Activated CD8-positive, alpha-beta memory T cell treated with anti-CD3 and anti-CD28 coated beads, Interleukin-2, amount 10 ng/mL, durations not matched to agents 7 days and 5 days (primary cell): ENCODE measurements at places on chromosomes 4 and X.

DNA sequence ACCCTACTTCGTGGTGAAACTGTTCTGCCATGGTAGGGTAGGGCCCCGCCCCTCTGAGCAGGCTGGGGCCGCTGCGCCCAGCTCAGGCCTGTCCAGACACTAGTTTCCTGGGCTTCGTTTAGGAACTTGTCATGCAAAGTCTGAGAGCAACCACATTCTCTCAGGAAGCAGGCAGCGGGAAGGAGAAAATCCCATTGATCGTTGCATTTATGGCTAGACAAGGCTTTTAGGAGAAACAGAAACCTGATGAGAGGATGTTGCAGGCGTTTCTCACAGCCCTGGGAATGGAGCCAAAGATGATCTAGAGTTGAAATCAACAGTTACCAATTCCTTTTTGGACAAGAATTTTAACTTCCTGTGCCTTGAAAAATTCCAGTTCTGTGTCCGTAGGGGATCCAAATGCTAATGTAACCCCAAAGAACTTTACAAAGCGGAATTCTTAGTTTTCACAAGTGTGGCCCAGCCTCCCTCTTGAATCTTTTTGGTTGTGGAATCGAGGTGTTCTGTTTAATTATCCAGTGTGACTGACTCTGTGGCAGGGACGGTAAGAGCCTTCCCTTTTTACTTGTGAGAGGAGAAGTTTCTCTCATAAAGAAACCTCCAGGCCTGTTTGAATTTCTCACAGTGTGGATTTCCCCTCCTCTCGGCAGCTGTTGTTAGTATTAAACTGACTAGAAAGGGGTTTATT, 4.5 kb upstream of the CXCL9 start:
- peaks cover 28% of the 10 kb centered on the region for H3K4me1 ChIP-seq
- H3K27me3 ChIP-seq, result peaks cover 17% of the 10 kb centered on the region
- H3K36me3 ChIP-seq, result peaks cover 8% of the 10 kb centered on the region

DNA sequence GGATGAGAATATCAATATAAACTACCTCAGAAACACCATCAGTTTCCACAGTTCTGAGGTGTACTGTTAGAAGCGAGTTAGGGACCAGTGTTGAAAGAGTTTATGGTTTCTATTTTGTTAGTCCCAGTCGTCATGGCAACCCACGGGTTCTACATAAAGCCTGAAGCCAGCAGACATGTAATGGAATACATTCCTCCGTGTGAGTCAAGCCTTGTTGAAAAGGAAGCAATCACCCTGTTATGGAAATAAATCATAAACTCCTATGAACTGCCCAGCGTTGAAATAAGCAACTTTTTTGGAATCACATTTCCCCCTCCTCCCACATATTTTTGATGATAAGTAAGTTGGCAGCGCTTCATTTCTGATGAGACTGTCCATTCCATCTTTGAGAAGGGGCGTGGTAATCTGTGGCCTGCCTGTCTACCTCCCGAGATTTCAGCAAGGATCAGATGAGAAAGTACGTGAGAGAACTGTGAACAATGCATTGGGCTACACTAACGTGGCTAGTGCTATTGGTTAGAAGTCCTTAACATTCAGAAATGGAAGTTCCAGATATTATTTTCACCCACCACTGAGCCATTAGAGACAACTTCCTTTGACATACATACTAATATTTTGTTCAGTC, 40.4 kb upstream of the PDHA1 start:
- peaks cover 4% of the 10 kb centered on the region for H3K27me3 ChIP-seq
- H3K4me1 ChIP-seq, result no peaks in the 10 kb centered on the region
- no peaks in the 10 kb centered on the region for H3K36me3 ChIP-seq
- no peak overlapping the region for H3K4me3 ChIP-seq

- peaks cover 46% of the 10 kb centered on the region for H3K36me3 ChIP-seq
- H3K27me3 ChIP-seq, result no peaks in the 10 kb centered on the region
- H3K4me3 ChIP-seq, result no peak overlapping the region
- peak overlapping the region; percentile 82 for H3K27ac ChIP-seq
These were observed 19.7 kb downstream of the GPRIN3 start for GRCh38 chr4:89287945-89288344.

DNA sequence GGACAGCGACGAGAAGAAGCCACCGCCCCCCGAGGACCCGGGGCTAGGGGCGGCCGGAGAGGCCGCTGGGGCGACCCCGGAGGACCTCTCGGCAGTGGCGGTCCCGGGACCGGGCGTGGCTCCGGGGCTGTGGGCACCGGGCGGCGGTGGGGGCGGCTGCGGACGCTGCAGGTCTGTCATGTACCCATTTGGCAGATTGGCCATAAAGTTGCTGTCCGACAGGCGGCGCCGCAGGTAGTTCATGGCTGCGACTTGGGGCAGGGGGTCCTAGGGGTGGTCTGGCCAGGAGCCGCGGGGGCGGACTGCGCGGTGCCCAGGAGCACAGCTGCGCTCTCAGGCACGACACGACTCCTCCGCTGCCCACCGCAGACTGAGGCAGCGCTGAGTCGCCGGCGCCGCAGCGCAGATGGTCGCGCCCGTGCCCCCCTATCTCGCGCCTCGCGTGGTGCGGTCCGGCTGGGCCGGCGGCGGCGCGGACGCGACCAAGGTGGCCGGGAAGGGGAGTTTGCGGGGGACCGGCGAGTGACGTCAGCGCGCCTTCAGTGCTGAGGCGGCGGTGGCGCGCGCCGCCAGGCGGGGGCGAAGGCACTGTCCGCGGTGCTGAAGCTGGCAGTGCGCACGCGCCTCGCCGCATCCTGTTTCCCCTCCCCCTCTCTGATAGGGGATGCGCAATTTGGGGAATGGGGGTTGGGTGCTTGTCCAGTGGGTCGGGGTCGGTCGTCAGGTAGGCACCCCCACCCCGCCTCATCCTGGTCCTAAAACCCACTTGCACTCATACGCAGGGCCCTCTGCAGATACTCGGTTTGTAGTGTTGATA, at the start of gene SYN1:
Gene SYN1 (minus strand): TSS at position 372 of the 817 bp plus-strand sequence. CDS start 129 bp downstream, at position 243.
- DNase-seq, result peak; percentile 83
- no peaks in the 10 kb centered on the region for H3K36me3 ChIP-seq
- H3K27ac ChIP-seq, result no peak within 1 kb of the TSS

DNA sequence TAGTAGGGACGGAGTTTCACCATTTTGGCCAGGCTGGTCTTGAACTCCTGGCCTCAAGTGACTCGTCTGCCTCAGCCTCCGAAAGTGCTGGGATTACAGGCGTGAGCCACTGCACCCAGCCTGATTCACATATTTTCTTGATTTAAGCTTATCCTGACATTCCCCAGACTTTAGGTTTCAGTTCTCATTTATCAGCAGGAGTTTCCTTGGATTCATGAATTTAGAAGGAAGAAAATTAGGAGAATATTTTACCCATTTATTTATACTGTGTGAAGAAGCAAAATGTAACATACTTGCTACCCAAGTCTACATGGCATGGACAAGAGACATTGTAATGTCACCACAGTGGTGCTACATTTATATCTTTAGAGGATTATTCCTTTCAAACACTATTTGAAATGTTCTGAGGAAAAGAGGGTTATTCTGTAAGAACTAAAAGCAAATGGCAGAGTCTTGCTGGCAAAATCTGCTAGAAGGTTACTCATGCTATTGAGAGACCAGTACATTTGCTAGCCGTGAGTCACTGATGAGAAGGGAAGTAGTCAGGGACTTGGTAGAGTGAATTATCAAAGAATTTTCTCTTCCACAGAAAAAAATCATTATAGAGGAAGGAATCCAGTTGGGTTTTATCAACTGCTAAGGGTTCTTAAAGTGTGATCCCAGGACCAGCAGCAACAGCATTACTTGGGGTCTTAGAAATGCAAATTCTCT, 26.1 kb upstream of the CFAP299 start:
- H3K27ac ChIP-seq, result no peak overlapping the region
- no peaks in the 10 kb centered on the region for H3K36me3 ChIP-seq
- H3K4me1 ChIP-seq, result no peaks in the 10 kb centered on the region
- H3K4me3 ChIP-seq, result no peak overlapping the region

DNA sequence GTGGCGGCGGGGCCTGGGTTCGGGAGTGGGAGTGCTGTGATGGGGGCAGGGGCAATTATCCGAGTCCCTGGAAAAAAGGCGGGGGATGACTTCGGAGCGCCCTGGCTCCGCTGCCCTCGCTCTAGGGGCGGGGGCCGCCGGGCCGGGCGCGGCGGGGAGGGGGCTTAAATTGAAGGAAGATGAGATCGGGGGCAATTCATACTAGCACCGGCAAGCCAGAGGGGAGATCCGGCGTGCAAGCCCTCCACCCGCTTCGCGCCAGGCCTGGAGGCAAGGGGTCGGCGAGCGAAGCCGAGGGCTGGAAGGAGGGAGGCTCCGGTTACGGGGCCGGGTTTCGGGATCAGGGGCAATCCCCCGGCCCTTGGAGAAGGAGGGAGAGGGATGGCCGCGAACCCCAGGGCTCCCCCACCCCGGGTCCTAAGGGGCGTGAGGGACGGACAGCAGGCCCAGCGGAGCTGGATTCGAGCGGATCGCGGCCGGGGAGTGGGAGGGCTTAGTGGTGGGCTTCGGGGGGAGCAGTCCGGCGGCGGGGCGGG, 1.2 kb downstream of the BCORL1 start:
- peaks cover 14% of the 10 kb centered on the region for H3K4me1 ChIP-seq
- H3K27me3 ChIP-seq, result no peaks in the 10 kb centered on the region
- no peak overlapping the region for H3K4me3 ChIP-seq

- no peaks in the 10 kb centered on the region for H3K27me3 ChIP-seq
- H3K27ac ChIP-seq, result no peak overlapping the region
- H3K4me3 ChIP-seq, result no peak overlapping the region
- H3K4me1 ChIP-seq, result no peaks in the 10 kb centered on the region
These were observed 1049.2 kb upstream of the INTU start for GRCh38 chr4:126583509-126583908.

DNA sequence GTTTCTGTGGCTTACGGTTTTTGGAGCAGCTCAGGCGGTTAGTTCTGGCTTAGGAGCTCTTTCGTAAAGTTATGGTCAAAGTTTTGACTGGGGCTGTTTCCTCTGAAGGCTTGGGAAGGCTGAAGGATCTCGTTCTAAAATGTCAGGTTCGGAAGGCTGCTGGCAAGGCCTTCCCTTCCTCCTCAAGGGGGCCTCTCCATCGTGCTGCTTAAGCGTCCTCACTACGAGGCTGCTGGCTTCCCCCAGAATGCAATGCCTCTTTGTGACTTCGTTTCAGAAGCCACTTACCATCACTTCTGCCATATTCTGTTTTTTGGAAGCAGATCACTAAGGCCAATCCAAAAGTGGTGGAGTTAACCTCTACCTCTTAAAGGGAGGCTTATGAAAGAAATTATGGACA, 1196.4 kb upstream of the TENM3 start:
- no peaks in the 10 kb centered on the region for H3K4me1 ChIP-seq
- H3K36me3 ChIP-seq, result no peaks in the 10 kb centered on the region
- H3K4me3 ChIP-seq, result no peak overlapping the region
- H3K27ac ChIP-seq, result no peak overlapping the region
- H3K27me3 ChIP-seq, result no peaks in the 10 kb centered on the region

DNA sequence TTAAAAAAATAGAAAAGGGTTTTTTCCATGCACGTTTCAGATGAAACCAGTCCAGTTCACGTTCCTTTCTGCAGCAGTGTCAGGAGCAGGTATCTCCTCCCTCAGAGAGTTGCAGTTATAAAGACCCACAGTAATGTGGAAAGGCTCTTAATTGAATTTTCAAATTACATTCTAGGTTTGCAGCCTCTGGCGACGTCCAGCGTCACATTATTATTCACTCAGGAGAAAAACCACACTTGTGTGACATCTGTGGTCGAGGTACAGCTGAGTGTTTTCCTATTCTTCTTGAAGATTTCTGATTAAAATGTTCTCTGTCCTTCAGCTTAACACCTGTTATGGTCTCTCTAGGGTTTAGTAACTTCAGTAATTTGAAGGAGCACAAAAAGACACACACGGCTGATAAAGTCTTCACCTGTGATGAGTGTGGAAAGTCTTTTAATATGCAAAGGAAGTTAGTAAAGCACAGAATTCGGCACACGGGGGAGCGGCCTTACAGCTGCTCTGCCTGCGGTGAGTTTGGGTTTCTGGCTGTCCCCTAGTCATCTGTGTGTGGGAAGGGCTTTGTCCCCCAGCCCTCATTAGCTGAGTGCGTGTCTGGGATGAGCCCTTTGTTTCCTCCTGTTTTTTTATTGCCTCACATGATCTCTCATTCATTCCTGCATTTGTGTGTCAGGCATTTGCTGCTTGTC, 25.6 kb downstream of the ZBTB49 start:
- no peak for DNase-seq
- no peaks in the 10 kb centered on the region for H3K27me3 ChIP-seq
- no peaks in the 10 kb centered on the region for H3K4me1 ChIP-seq
- H3K36me3 ChIP-seq, result no peaks in the 10 kb centered on the region
- H3K4me3 ChIP-seq, result no peak overlapping the region
- H3K27ac ChIP-seq, result no peak overlapping the region

GRCh38 chrX:123962006-123962467, 531 bp downstream of the STAG2 start:
- H3K27me3 ChIP-seq, result no peaks in the 10 kb centered on the region
- H3K27ac ChIP-seq, result peak overlapping the region; percentile 98
- H3K4me3 ChIP-seq, result peak overlapping the region; percentile 88
- peaks cover 24% of the 10 kb centered on the region for H3K4me1 ChIP-seq

- H3K27ac ChIP-seq, result no peak overlapping the region
- no peak for DNase-seq
- H3K4me1 ChIP-seq, result no peaks in the 10 kb centered on the region
These were observed 41.0 kb upstream of the PDLIM5 start for GRCh38 chr4:94410678-94411206.

- H3K27ac ChIP-seq, result peak overlapping the region; percentile 15
- H3K27me3 ChIP-seq, result no peaks in the 10 kb centered on the region
- H3K4me1 ChIP-seq, result peaks cover 26% of the 10 kb centered on the region
These were observed 8.8 kb downstream of the LARP7 start for GRCh38 chr4:112645541-112646329.

DNA sequence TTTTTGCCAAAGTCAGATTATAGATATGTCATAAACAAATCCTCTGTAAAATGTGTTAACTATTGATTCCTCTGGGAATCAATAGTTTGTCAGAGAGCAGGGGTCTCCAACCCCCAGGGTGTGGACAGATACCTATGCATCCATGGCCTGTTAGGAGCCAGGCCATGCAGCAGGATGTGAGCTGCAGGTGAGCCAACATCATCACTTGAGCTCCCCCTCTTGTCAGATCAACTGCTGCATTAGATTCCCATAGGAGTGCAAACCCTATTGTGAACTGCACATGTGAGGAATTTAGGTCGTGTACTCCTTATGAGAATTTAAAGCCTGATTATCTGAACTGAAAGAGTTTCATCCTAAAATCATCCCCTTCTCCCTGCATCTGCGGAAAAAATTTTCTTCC, 1365.4 kb downstream of the ARAP2 start:
- H3K4me3 ChIP-seq, result no peak overlapping the region
- no peaks in the 10 kb centered on the region for H3K4me1 ChIP-seq
- H3K27ac ChIP-seq, result no peak overlapping the region
- no peaks in the 10 kb centered on the region for H3K27me3 ChIP-seq

DNA sequence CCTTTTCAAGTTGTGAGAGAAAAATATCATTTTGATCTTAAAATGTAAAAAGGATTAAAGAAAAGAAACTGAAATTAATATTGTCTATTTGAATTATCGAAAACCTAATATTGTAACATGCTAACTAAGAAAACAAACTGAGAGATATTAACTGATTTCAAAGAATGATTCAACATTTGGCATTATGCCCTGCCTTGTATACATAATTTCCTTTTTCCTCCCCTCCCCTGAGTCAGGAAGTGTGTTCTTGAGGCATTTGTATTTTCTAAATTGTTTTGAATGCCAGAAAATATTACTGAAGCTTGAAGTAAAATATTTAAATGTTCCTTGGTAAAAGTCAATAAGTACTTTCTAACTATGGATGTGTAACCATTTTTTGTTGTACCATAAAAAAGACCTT, 49.4 kb downstream of the RPS6KA3 start:
- peaks cover 22% of the 10 kb centered on the region for H3K4me1 ChIP-seq
- DNase-seq, result no peak
- H3K27me3 ChIP-seq, result no peaks in the 10 kb centered on the region
- no peak overlapping the region for H3K27ac ChIP-seq

- peaks cover 57% of the 10 kb centered on the region for H3K36me3 ChIP-seq
- H3K4me1 ChIP-seq, result no peaks in the 10 kb centered on the region
- no peaks in the 10 kb centered on the region for H3K27me3 ChIP-seq
- H3K27ac ChIP-seq, result no peak overlapping the region
These were observed 58.1 kb downstream of the TNIP2 start for GRCh38 chr4:2697995-2698414.
